ENCODE measurements at places on chromosomes 4 and X. TPM values are rescaled to one million over a fixed set of nuclear protein-coding genes. Genes with fewer than 3 reads are reported as not detected.

Gene PAGE4
- not detected for total RNA-seq

Gene SMARCA1
- 92.3 TPM for total RNA-seq

Gene PRR32
- not detected for total RNA-seq

Gene GPR82
- not detected for total RNA-seq

Gene PF4V1
- not detected for total RNA-seq

Gene MAGEB18
- not detected for total RNA-seq
